ENCODE measurements at places on chromosomes 16 and 17.

DNA sequence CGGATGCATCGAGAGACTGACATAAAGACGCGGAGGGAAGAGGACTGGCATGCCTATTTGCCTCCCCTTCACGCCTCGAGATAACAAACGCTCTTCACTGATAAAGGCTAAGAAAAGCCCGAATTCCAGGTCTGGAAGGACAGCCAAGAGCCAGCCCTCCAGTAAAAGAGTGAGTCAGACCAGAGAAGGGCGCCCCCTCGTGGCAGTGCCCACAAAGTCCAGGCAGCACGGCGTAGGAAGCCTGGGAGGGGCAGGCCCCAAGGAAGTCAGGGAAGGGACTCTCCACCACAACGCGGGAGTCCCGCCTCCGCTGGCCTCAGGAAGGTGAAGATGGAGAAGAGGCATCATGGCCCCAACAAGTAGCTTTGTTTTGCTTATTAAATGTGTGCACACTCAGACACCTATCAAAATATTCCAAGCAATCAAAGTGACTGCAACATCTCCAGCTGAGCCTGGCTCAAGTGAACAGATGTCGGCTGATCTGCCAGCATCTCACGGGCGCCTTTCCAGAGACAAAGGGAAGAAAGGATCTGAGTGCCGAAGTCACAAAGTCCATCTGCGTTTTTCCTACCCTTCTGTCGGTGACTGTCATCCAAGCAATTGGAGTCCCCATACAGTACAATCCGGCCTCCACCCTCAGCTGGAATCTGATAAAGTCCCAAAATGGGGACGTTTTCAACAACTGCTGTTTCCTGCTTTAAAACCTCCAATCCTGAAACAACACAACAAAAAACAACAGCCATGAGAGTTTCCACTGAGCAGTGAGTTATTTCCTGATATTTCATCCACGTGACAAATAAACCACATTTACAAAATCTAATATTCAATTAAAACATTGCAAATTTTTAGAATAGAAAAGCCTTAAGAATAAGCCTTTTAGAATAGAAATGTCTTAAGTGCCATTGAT is 20.4 kb upstream of the SLC38A8 start:
- peak; percentile 94 for DNase-seq

- DNase-seq = no peak
Measured at GRCh38 chr17:40311575-40311974, 2.6 kb downstream of the RARA start.

DNA sequence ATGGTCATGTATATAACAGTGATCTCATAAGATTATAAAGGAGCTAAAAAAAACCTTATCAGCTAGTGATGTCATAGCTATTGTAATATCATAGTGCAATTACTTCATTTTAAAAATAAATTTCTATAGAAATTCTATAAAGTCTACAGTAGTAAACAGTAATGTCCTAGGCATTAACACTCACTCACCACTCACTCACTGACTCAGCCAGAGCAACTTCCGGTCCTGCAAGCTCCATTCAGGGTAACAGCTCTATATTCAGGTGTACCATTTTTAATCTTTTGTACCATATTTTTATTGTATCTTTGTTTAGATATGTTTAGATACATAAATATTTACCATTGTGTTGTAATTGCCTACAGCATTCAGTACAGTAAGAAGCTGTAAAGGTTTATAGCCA is 524.4 kb upstream of the CDH5 start:
- DNase-seq = no peak

- DNase-seq = no peak
Measured at GRCh38 chr17:70905796-70906195, 736.5 kb downstream of the KCNJ2 start.

DNA sequence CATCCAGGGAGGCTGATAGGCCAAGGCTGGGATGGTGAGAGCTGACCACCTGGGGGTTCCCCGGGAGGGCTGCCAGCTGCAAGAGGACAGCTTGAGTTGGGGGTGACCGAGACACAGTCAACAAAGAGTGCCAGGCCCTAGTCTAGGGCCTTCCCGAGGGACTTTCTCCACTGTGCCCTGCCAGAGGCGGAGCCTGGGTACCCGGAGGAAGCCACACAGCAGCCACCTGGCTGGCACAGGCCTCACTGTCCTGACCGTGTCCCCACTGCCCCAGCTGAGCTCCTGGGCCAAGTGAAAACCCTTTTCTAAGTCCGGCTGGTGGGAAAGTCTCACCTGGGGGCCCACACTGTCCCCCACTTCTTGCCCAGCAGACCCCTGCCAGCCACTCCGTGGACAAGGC is 71.9 kb upstream of the GSE1 start:
- no peak for DNase-seq

- DNase-seq = no peak
Measured at GRCh38 chr16:85728879-85729278, 22.0 kb downstream of the C16orf74 start.

- DNase-seq = no peak
Measured at GRCh38 chr17:44338702-44339101, 6.4 kb upstream of the GRN start.

- no peak for DNase-seq
Measured at GRCh38 chr16:29789775-29790182, 772 bp upstream of the KIF22 start.

DNA sequence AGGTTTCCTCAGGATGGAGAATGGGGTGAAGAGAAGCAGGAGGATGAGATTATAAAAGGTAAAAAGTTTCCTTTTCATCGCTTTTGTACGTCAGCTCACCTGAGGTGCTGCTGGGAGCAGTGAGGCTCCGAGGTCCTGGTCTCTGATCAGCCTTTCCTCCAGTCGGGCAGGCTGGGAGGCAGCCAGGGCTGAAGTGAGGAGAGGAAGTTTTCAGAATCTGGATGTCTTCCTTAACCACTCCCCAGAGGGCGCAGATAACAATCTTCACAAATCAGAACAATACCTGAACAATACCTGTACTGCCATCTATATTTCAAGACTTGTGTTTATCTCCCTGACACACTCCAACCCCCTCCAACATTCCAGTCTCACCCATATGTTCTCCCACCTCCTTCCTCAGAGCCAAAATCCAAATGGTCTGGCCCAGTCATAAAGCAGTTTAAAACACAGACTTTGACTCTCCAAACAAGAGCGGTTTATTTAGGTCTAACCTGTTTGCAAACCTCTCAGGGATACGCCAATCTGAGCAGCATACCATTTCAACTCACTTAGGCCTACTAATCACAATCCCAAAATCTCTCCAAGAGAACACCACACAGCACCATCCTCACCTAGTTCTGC is 6.8 kb downstream of the ZNF18 start:
- no peak for DNase-seq

GRCh38 chr17:42571435-42572225 is 4.7 kb downstream of the MLX start:
- DNase-seq = no peak

DNA sequence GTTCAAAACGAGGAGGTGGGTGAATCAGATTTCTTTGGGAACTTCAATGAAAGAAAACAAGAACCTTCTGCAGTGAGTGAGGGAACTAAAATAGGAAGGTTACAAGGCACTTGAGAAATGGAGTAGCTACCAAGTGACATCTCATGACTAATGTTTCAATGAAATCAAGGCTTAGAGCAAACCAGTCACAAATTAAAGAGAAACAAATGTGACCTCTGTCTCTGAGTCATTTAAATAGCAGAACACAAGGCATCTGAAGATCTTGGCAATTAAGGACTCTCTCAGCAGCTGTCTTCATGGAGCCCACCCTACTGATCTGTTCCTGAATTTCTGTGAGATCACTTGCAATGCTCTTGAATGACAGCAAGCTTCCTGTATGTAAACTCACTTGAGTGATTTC is 109.5 kb downstream of the CDH11 start:
- no peak for DNase-seq

GRCh38 chr17:59859444-59860025 is 33.2 kb downstream of the TUBD1 start:
- no peak for DNase-seq

GRCh38 chr16:53654946-53655345 is 48.7 kb downstream of the RPGRIP1L start:
- DNase-seq = no peak

DNA sequence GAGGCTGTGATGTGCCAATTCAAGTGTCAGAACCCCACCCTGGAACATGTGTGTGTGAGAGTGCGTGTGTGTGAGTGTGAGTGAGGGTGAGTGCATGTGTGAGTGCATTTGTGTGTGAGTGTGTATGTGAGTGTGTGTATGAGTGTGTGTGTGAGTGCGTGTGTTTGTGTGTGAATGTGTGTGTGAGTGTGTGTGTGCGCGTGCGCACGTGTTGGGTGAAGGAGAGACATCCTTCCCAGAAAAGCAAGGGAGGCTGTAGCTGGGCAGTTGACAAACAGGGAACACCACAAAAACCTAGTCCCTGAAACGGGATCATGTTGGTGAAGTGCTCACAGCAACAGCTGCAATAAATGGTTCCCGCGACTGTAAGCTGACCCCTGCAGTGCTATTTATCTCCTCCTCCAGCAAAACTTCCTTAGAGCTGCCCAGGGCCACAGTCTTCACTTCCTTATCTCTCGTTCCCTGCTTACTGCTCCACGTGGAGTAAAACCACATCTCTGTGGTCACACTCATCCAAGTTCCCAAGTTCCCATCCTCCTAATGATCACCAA is 40.1 kb upstream of the RPL38 start:
- no peak for DNase-seq

DNA sequence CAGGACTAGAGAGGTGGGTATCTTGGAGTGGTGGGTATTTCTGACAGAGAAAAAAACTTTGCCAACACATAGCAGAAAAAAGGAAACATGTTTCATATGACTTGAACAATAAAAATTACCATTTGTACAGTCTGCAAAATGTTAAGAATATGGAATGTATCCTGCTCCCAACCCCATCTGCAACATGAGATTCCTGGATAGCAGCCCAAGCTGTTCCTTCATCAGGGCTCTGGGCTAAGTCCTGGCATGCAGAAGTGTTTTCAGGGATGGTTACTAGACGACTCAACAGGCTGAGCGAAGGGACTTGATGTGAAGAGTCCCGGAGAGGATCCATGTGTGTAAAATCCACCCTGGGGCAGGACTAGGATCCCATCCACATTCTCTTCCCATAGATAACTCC is 121.0 kb upstream of the IRX3 start:
- DNase-seq = no peak

- no peak for DNase-seq
Measured at GRCh38 chr17:17089796-17090641, 47.8 kb downstream of the MPRIP start.

DNA sequence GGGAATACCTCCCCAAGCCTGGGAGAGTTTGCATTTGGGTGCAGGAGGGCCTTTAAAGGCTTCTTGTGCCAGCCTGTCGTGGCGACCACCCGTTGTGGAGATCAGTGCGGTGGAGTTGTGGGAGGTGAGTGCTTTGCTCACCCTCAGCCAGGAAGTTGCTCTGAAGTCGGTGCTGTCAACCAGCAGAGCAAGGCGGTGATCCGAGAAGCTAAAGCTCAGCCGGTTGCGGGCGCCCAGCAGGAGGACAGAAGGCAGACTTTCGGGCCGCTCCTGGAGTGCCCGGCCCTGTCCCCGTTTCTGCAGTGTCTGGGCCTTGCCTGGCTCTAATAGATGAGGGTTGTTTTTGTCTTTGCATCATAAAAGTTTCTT is 1.4 kb downstream of the UBE2I start:
- no peak for DNase-seq

GRCh38 chr17:28340374-28340773 is 4.8 kb downstream of the TNFAIP1 start:
- DNase-seq = no peak

DNA sequence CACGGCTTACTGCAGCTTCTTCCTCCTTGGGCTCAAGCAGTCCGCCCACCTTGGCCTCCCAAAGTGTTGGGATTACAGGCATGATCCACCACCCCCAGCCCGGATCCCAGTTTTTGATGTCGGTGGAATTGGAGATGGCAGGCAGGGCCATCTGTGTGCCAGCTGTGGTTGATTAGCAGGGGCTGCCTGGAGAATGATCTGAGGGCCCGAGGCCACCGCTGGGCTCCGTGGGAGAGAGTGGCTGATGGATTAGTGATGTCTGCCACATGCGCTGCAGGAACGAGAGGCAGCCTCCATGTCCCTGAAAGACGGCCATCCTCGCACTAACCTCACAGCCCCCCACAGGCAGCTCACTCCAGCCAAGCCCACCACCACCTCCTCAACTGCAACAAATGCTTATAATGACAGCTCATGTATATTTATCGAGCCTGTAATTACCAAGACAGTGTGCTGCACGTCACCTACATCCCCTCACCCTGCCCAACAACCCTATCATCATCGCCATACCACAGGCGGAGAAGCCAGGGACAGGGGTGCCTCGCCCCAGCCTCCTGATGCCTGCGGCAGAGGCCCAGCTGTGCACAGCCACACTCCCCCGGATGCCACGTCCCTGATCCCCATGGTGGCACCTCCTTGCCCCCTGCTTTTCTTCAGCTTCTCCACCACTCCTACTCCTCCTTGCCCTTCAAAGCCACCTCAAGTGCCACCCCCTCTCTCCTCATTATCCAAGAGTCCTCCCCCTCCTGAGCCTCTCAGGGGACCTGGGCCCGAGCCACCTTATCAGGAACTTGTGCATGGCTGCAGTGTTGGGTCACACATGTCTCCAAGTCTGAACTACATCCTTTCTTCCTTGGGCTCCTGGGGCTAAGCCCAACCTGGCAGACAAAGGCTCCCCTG is 33.2 kb downstream of the ACTG1 start:
- peak; percentile 58 for DNase-seq
